ENCODE measurements at places on chromosomes 16 and 17. TPM values are rescaled to one million over a fixed set of nuclear protein-coding genes. Genes with fewer than 3 reads are reported as not detected.

The GTF3C1 gene
- polyA plus RNA-seq, result 78.2 TPM

The NPLOC4 gene
- polyA plus RNA-seq, result 73.2 TPM

The NOS2 gene
- 2.4 TPM for polyA plus RNA-seq

The VAC14 gene
- 38.3 TPM for polyA plus RNA-seq

The BICDL2 gene
- 2.0 TPM for polyA plus RNA-seq

- no peak for DNase-seq
These were observed 11.9 kb upstream of the TCAP start for GRCh38 chr17:39653316-39653661.

- DNase-seq, result no peak
These were observed 957 bp downstream of the MYL4 start for GRCh38 chr17:47210105-47210504.

GRCh38 chr17:57603978-57604377, 141.1 kb downstream of the CCDC182 start:
- DNase-seq, result no peak

DNA sequence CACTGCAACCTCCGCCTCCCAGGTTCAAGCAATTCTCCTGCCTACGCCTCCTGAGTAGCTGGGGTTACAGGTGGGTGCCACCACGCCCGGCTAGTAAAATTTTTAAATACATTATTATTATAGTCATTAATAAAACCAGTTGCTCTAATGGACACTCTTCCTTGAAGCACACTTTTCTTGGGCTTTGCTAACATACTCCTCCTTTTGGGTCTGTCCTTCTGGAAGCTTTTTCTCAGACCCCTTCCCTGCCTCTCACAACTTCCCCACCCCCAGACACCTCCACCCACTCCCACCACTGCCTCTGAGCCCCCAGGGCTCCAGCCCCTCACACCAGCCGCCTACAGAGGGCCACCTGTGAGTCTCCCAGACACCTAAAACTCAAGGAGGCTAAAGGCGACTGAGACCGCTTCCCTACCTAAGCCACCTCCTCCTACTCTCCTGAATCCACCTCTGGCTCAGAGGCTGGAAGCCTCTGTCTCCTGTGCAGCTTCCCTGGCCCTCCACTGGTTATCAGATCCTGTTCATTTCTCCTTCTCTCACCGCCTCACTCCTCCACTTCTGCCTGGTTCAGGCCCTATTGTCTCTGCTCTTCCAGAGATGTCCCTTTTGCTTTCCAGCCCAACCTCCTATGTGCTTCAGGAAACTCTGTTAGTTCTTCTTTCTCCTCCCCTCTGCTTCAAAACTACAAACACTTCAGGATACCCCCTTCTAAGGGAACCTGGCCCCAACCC, 2.1 kb upstream of the CUEDC1 start:
- no peak for DNase-seq

DNA sequence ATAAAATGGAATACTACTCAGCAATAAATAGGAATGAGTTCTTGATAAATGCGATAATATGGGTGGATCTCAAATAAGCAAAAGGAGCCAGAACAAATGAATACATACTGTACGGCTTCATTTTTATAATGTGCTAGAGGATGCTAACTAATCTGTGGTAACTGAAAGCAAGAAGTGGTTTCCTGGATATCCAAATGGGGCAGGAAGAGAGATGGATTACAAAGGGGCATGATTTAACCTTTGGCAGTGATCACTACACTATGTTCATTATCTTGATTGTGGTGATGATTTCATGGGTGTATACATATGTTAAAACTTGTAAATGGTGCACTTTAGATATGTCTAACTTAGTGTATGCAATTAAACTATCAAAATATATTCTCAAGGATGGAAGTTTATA, 222.3 kb upstream of the TBX2 start:
- DNase-seq, result no peak

- DNase-seq, result no peak
These were observed 22.5 kb downstream of the RAB11FIP4 start for GRCh38 chr17:31413874-31414549.

- DNase-seq, result no peak
These were observed 7.9 kb upstream of the TMEM88 start for GRCh38 chr17:7846765-7847661.

GRCh38 chr16:88593061-88593460, 22.9 kb downstream of the ZC3H18 start:
- DNase-seq, result no peak

DNA sequence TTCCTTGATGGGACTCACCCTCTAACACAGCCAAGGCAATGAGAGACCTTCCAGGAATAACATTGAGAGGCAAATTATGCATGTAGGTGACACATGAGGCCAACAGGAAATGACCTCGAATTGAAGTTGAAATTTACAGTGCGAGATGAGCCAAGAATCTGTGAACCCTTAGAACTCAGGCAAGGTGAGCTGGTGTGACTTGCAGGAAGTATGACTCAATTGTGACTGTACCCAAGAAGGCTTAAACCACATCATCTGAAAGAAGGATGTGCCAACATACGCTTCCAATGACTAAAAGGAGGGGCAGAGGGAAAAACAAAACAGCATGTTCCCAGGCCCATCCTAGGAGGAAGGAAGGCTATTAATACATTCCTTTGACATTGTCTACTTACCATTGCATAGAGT, 44.8 kb downstream of the PITPNC1 start:
- no peak for DNase-seq

DNA sequence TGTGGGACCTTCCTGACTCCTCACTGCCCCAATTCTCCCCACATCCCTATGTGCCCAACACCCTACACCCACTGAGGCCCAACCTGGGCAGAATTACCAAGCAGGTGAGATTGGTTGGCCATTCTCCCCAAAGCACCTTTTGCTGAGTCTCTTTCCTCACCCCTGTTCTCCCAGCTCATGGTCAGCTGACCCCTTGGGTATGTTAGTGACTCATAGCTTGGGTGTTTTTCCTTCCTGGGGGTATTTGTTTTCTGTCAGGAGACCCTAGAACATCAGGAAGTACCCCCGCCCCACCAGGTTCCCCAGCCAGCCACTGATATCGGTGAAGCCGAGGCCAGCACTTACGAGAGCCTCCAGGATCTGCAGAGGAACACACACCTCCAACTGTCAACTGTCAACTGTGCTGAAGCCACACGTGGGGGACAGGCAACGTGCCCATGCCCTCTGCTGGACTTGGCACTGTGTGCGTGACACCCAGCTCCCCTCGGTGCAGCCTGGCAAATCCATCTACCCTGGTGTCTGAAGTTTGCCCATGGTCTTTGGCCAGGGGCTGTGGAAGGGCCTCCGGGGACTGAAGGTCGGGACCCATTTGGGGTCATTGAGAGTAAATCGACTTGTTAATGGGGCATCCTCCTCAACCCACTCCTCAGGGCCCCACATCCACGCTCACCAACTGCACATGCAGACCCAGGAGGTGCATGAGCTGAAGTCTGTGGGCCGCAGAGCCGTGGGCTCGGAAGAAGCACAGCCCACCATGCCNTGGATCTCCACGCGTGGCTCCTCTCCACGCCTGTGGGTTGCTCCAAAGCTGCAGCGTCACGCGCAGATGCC, 53.1 kb downstream of the METRNL start:
- DNase-seq, result no peak

- no peak for DNase-seq
These were observed 18.5 kb downstream of the RAP1GAP2 start for GRCh38 chr17:2814481-2815341.

DNA sequence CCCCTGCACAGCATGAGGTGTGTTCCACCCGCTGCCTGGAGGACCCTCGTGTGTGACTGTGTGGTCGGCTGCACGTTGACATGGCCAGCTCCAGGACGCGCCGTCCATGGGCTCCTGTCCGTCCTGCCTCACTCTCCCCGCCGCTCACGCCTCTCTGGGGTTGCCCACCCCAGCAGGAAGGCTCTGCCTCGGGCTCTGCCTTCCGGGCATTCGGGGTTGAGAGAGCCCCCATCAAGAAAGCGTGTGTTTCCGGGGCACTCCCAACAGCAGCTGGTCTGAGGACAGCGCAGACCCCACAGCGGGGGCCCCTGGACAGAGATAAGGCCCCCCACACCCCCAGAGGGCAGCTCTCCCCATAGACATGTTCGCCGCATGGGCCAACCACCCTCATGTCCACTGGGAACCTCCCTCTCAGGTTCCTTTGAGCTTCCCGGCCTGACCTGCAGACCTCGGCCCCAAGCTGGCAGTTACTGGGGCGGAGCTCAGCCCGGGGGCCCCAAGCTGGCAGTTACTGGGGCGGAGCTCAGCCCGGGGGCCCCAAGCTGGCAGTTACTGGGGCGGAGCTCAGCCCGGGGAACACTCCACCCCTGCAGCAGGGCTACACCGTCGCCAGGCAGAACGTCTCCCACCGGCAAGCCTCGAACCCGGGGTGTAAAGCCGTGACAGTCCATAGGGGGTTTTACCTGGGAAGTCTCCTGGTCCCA, 8.4 kb upstream of the PIEZO1 start:
- no peak for DNase-seq

DNA sequence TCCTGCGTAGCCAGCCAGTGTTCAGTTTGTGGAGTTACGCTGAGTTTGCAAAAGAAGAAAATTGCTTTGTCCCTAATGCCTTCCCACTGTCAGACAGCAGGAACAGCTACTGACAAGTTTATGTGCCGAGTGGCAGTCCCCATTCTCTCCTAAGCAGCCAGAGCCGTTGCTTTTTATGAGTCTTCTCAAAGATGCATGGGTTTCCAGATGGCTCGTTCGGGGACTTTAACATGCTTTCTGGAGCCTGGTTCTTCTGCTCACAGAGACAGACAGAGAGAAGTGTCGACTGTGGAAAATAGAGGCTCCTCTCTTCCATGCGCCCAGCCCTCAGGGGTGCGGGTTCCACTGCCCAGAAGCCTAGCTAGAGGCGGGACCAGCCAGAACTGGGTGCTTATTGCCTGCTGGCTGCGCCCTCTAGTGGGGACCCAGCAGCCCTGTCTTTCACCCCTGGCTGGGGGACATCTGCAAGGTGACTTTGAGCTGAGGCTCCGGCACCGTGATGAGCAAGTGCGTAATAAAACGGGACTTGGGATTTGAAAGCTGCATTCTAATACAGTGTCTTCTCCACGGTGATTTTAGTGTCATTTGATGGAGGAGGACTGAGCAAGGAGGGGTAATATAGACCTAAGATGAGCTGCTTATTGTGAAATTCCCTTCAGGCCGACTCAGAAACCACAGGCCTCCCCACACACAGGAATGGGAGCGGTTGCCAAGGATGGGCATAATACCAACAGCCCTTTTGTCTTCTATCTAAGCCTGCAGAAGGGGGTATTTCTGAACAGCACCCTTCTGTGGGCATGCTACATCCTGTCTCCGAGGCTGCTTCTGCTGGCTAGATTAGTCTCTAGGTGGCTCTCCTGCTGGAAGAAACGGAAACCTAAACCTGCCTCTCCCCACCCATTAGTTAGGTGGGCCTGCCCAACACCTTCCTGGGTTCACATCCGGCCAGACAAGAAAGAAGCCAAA, 73.1 kb downstream of the CCDC182 start:
- peak; percentile 63 for DNase-seq

Measured in renal cortex interstitium (tissue), 15 donors.